CD4-positive, alpha-beta memory T cell (primary cell): ENCODE measurements at places on chromosomes 4 and X. TPM values are rescaled to one million over a fixed set of nuclear protein-coding genes. Genes with fewer than 3 reads are reported as not detected.

The KIF4A gene
- not detected for polyA plus RNA-seq

The BEX2 gene
- 71.4 TPM for polyA plus RNA-seq

The CRLF2 gene
- polyA plus RNA-seq: not detected

The STPG2 gene
- not detected for polyA plus RNA-seq

The FABP2 gene
- polyA plus RNA-seq: not detected

The BMPR1B gene
- not detected for polyA plus RNA-seq

The POU3F4 gene
- not detected for polyA plus RNA-seq

The SH3RF1 gene
- polyA plus RNA-seq: not detected

The ANKRD50 gene
- 0.11 TPM for polyA plus RNA-seq

The MAGEC1 gene
- polyA plus RNA-seq: not detected

GRCh38 chr4:94365304-94365703, 22.7 kb upstream of the HPGDS start:
- no peak for DNase-seq

DNA sequence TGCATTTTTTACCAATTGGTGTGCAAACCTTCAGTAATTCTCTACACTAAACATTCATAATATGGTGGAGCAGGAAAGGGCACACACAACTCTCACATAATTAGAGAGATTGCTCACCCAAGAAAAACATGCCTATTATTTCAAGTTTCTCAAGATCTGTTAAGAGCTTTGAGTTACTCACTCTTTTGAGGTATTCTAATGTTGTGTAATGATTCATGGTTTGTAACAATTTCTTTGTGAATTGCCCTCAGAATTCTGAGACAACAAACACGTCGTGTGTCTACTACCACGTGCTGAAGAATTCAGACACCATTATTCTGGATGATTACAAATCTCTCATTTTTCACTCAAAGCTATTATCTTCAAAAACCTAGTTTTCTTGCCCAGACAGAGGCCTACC, 82.8 kb downstream of the PDGFC start:
- no peak for DNase-seq

- DNase-seq: no peak
Measured at GRCh38 chr4:184599492-184600135, 49.6 kb downstream of the CASP3 start.

DNA sequence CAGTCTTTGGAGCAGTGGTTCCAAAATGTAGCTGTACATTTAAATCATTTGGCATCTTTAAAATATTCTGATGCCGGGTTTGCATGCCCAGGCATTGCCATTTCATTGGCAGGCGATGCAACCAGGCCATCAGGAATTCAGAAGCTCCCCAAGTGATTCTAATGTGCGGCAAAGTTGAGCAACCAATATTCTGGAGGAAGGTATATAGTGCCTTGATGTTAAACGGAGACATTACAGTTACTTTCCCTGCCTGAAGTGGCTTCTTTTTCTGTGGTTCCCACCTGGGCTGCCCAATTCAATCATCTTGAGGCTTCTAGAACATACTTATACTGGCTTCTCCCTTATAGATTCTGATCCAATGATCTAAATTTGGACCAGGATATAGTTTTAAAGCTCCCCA, 68.7 kb upstream of the PGM2 start:
- no peak for DNase-seq

DNA sequence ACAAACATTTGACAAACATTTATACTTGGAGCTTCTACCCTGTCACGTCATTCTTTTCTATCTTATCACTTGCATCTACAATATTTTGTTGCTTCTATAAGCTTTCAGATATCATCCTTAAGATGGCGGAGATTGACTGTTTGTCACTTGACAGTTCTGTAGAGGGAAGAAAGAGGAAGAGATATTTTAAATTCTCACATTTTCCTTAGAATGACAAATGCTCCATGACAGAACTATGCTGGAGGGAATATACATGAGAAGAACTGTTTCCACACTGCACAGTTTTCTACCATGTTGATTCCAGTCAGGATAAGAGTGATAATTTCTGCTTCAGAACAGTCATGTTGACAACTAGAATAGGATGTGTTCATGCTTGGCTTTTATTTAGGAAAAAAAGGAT, 29.7 kb downstream of the FAM133A start:
- no peak for DNase-seq

DNA sequence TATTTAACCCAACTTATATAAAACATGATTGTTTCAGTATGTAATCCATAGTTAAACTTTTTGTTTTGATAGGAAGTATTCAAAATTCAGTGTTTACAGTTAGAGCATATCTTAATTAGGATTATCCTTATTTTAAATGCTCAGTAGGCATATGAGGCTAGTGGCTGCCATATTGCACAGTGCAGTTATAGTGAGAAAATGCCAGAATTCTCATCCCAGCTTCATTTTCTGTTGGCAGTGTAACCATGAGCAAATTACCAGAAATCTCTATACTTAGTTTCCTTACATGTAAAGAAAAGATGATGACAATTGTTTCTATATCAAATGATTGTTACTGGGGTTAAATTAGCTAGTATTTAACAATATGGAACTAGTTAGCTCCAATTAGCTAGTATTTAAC, 265.8 kb downstream of the ARAP2 start:
- no peak for DNase-seq

DNA sequence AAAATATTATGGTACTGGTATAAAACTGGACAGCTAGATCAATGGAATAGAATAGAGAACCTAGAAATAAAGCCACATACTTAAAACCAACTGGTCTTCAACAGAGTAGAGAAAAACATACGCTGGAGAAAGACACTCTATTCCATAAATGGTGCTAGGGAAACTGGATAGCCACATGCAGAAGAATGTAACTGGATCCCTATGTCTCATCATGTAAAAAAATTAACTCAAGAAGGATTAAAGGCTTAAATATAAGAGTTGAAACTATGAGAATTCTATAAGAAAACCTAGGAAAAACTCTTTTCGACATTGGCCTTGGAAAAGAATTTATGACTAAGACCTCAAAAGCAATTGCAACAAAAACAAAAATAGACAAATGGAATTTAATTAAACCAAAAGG, 114.6 kb downstream of the PCDH18 start:
- no peak for DNase-seq

- no peak for DNase-seq
Measured at GRCh38 chrX:2889045-2889605, 40.0 kb downstream of the ARSD start.

- no peak for DNase-seq
Measured at GRCh38 chrX:56746996-56747395, 18.0 kb downstream of the NBDY start.

- peak; percentile 32 for DNase-seq
Measured at GRCh38 chr4:8435656-8436121, 4.8 kb downstream of the ACOX3 start.

DNA sequence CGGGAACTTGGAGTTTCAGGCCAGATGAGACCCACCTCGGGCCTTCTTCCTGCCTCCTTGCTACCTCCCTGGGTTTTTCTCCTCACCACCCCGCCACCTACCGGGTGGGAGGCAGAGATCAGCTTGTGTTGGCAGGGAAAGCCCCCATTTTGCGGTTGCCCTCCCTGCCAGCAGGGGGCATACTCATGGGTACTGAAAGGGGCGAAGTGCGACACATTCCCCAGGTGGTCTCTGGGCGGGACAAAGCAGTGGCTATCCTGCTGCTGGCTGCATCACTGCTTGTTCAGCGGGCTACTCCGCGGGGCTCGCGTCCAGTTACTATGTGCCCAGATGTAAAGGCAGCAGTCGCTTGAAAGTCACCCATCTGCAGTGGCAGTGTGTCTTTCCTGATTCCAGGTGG, 330.3 kb downstream of the PDHA2 start:
- no peak for DNase-seq

- no peak for DNase-seq
Measured at GRCh38 chr4:55993994-55994663, 45.4 kb downstream of the CEP135 start.

DNA sequence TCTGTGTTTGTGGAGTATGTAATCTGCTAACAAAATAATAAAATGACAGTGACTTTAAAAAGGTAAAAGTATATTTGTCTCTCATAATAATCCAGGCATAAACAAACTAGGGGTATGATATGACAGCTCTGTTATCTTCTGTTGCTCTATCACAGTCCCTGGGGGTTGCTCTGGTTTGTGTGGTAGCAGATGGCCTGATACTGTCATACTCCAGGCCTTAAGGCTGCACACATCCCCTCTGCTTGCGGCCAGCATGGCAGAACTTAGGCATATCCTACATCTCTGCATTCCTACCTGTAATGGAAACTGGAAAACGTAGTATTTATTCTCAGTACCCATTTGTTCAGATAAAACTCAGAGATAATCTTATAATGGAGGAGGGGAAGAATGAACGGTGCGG, 117.9 kb upstream of the HAND2 start:
- DNase-seq: no peak

DNA sequence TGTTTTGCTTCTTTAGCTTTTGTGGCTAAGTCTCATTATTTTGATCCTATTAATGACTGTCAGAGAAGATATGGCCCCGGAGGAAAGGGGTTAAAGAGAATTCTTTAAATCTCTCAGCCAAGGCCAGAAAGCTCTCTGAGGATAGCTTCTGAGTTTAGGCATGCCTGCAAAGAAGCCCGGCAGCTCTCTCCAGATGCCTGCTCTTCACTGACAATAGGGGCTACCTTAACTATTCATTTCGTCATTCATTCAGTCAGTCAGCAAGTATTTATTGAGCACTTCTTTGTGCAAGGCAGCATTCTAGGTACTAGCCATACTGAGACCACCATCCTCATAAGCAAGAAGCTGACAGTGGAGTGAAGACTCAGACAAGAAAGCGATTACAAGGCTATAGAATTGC, 34.0 kb upstream of the BMP15 start:
- DNase-seq: no peak

DNA sequence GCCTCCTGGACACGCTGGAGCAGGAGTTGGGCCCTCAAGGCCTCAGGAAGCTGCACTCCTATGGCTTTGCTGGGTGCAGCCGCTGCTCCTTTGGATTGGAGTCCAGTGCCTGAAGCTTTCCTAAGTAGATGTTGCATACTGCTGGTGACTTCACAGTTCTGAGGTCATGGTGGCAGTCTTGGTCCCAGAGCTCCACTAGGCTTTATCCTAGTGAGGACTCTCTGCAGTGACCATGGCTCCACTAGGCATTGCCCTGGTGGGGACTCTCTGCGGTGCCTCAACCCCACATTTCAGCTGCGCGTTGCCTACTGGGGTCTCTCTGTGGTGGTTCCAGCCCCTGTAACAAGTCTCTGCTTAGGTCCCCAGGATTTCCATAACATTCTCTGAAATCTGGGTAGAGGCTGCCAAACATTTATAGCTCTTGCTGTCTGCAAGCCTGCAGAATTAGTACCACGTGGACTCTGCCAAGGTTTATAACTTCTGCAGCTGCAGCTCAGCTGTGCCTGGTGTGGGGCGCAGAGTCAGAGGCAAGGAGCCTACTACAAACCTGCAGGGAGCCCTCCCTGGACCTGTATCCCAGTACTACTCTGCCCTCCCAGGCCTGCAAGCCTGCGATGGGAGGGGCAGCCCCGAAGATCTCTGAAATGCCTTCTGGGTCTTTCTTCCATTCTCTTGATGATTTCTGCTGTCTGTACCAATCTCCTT, 46.0 kb upstream of the NFKB1 start:
- no peak for DNase-seq

GRCh38 chr4:1562371-1562770, 121.7 kb downstream of the FAM53A start:
- DNase-seq: no peak
